ENCODE measurements at places on chromosomes 6 and 20.

DNA sequence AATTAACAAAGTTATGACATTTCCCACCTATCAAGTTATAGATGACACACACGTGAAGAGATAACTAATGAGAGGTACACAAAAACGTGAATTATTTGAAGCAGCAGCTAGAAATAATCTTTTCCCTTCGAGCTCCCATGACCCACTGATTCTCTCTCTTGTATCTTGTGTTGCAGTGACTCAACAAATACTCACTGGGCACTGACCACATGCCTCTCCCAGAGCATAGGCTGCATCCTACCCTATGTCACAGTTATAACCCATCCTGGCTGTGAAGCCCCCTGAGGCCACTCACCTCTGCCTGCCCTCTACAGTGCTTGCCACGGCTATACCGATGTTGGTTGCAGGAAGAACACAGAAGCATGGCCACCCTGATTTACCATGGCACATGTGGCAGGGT lies 91.8 kb downstream of the INSM1 start:
- no peak for DNase-seq

DNA sequence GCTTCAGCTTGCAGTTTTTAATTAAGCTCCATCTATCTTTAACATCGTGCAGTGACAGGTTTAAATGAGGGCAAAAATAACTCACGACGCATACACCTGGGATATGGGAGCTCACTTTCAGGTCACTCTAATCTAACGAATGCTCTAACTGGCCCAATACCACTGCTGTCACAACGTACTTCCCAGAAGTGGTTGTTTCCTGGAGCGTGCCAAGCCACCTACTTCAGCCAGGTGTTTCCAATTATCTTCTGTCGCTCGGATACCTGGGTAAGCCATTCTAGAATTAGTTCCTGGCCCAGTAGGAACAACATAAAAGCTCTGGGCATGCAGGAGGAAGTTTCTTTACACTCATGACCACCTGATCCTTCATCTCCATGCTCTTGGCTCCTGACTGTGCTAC lies 147.4 kb downstream of the FOXC1 start:
- no peak for DNase-seq

- DNase-seq: no peak
Observed at GRCh38 chr20:46309945-46310344, 1.6 kb upstream of the CDH22 start.

DNA sequence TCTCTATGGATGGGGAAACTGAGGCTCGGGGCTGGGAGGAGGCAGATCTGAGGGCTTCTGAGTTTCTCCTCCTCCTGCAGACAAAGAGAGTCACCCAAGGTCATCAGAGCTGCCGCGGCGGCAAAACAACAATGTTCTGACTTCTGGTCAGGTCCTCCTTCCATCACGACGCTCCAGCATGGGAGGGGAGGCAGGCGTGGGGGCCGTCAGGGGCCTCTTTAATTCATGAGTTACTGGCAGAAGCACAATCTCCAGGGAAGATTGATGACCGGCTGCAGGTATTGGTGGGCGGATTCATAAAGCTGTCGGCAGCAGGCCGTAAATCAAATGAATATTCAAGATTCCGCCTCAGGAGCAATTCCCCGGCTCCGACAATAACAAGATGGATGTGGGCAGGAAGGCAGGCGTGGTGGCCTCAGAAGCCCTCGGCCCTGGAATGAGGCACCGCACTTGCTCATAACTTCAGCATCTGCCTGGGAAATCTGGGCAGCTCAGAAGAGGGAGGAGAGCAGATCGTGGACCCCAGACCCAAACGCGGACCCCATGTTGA lies 19.1 kb downstream of the PCK1 start:
- DNase-seq: peak; percentile 11

DNA sequence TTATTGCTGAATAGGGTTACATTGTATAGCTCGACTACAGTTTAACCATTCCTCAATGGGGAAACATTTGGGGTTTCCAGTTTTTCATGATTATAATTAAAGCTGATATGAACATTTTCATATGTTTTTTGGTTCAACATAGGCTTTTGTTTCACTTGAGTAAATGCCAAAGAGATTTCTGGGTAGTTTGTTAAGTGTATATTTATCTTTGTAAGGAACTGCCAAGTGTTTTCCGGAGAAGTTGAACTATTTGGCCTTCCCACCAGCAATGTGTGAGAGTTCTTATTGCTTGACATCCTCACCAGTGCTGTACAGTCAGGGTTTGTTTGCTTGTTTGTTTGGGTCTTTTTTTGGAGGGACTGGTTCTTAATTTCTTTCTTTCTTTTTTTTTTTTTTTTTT lies 83.7 kb upstream of the RALY start:
- DNase-seq: peak; percentile 38

GRCh38 chr20:11502061-11502460 lies 415.6 kb upstream of the BTBD3 start:
- no peak for DNase-seq

DNA sequence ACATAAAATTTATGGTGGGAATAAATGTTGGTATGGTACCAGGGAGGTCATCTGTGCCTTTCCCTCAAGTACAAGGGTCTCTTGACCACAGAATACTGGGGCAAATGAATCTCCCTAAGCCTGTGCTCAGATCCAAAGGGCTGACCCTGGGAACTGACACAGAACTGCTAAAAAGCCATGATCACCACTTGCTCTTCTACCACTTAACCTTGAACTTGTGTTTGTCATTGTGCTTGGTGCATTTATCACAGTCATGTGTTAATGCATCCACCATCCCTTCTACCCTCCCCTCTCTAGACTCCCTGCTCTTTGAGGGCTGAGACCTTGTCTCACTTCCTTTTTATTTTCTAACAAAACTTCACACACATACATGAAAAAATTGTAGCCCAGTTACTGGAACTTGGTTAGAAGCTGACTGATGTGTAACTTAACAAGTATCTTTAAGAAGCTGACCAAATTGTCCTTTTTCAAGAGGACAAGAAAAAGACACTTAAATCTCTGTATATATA lies 46.1 kb upstream of the PBOV1 start:
- DNase-seq: no peak

DNA sequence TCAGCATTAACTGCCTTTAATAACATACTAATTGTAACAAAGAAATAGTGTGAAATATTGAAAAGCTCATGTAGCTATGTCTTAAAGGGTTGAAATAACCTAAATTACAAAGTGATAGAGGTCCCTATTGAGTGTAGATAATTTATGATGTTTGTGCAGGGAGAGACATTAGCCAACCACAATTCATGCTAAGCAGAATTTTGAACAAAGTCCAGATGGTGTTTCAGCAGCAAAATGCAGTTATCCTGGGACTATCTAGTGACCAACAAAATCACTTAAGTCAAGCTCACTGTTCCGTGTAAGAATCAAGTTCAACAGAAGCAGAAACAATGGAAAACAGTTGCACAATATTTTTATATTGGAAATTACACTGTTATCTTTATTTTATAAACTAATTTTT lies 218.5 kb downstream of the SIM1 start:
- peak; percentile 32 for DNase-seq

- DNase-seq: no peak
Observed at GRCh38 chr20:57090590-57091560, 175.6 kb downstream of the BMP7 start.

GRCh38 chr6:169445661-169446581 lies 192.3 kb upstream of the THBS2 start:
- DNase-seq: no peak

- no peak for DNase-seq
Observed at GRCh38 chr20:63261060-63261794, 7.0 kb upstream of the NKAIN4 start.

DNA sequence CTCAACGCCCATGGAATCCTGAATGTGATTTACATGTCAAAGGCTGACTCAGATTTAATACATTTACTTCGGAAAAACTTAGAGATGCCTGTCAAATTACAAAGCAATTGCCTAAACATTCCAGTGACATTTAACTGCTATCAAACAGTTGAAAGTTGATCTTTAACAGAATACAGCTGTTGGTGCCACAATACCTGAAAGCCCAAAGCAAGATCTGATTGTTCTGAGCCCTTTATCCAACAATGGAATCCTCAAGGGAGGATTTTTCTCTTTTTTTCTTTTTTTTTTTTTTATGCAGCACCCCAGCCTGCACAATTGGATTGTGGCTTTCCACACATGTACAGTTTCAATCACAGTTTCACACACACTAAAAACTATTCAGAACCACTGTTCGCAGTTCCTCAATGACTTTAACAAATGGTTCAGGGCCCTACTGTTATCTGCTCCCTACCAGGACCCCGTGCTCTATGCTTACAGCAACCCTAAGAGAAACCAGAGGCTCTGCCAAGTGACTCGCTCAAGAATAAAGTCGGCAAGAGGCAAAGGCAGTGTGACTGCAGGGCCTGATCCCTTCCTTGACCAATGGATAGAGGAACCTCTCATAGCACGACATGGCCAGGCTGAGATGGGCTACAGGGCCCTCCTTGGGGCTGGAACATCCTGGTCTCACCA lies 33.3 kb downstream of the EPB41L2 start:
- peak; percentile 74 for DNase-seq

DNA sequence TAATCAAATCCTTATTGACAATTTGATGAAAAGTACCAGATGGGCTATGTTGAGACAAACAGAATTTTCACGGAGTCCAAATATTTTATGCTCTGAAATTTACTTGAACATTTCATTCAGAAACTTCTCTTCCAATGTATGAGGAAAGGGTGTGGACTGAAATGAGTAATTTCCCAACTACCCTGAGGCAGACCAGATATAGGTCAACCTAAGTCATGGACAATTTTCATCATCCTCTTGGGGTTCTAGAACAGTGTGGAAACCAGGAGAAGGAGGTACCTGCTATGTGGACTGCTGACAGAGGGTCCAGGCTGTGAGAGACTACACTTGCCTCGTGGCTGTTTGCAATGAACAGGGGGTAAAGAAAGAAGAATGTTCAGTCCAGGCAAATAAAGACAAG lies 323.0 kb downstream of the ESR1 start:
- DNase-seq: no peak

DNA sequence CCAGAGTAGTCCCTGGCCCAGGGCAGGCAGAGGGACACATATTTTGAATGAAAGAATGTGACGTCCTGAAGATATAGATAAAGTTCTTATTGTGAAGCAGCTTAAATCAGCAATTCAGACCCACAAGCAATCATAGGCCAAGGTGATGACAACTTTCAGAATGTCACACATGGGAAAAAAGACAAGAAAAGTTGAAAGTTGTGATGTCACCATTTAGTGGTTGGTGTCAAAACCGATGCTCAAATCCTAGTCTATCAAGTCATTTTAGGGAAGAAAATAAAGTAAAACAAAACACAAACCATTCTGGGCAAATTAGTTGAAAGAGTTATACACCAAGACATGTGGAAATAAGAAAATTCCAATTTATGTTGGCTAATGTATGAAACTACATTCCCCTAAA lies 710.8 kb downstream of the DOK5 start:
- no peak for DNase-seq

- no peak for DNase-seq
Observed at GRCh38 chr20:24449026-24449720, 20.3 kb upstream of the SYNDIG1 start.

GRCh38 chr6:109331081-109331480 lies 51.2 kb downstream of the CD164 start:
- no peak for DNase-seq

DNA sequence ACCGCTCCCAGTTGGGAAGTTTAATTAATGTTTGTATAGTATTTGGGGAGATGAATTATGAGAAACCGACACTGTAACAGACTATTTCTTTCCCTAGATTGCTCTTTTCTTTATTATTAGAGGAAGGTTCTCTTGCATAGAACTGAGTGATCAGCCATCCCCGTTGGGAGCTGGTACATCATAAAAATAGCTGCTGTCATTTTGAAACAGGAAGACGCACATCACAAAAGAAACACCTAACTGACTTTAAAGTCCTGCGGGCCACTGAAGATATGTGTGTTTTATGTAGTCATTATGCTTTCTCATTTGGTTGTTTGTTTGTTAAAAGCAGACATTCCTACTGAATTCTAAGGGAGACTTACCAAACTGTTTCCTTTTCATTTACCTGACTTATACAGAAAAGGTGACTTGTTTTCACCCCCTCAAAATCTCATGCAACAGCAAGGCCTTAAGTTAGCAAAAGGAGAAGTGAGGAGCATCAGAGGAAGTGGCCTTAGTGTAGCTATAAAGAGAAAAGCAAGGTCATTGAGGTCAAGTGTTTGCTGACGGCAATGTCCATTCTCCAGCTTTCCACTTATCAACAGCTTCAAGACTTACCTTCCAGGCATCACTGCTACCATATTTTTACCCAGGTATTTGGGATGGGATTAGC lies 91.0 kb downstream of the PKHD1 start:
- no peak for DNase-seq

DNA sequence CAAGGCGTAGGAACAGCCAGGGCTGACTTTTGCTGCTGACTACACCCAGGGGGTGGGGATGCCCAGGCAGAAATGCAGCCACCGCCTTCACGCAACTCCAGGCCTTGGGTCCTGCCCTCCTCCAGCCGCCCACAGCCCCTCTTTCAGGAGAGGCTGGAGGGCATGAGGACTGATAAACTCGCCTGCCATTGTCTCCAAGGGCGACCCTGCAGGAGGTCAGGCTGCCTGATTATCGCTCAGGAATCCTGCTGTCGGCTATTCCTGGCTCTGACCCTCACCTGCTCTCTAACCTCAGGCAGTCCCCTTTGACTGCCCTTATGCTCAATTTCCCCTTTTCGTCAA lies 62.0 kb upstream of the HDDC2 start:
- DNase-seq: no peak

DNA sequence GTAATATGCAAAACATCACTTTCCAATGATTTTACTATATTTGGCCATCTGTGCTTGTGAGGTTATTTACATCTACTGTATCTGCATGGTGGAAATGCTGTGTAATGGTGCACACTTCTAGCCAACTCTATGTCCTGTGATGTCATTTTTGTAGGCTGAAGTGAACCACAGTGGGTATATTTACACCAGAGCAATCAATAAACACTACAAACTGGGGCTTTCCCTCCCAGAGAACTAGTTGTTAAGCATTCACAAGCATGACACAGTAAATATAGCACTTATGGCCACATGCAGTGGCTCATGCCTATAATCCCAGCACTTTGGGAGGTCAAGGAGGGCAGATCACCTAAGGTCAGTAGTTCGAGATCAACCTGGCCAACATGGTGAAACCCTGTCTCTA lies 4.9 kb downstream of the SLC22A2 start:
- DNase-seq: no peak

DNA sequence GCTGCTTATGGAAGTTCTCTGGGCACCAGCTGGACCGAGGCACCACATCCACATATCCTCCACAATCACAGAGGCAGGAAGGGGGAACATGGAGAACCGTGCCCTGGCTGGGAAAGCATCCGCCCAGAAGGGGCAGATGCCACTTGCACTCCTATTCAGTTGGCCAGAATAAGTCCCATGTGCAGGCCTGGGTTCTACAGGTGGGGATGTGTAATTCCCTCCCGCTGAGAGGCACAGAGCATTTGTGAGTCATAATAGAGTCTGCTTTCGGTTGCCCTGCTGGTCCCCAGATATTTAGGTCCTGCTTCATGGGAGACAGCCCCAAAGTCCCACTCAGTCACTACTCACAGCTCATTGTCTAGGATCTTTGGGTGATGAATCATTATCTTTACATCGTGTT lies 104.0 kb downstream of the PHACTR3 start:
- peak; percentile 11 for DNase-seq
